Tongue (tissue), 3 donors: ENCODE measurements at places on chromosomes 2 and 18. TPM values are rescaled to one million over a fixed set of nuclear protein-coding genes. Genes with fewer than 3 reads are reported as not detected.

Gene TAF4B
- total RNA-seq: 5.3 TPM

Gene TRIM43
- total RNA-seq: not detected

Gene PLGLB1
- total RNA-seq: 12.5 TPM

Gene SLC40A1
- total RNA-seq: 74.2 TPM

Gene AOX1
- total RNA-seq: 3.3 TPM

Gene LRRTM4
- 2.4 TPM for total RNA-seq

Gene DTNB
- total RNA-seq: 8.0 TPM

Gene ELOA2
- total RNA-seq: not detected

Gene KCNK3
- 1.1 TPM for total RNA-seq

Gene RALBP1
- 66.2 TPM for total RNA-seq

Gene CENPA
- 3.1 TPM for total RNA-seq

Gene DNAJB2
- 96.5 TPM for total RNA-seq

Gene CCDC195
- not detected for total RNA-seq

Gene ATG4B
- total RNA-seq: 45.7 TPM

Gene LIMS3
- total RNA-seq: 7.3 TPM

Gene SLC8A1
- 30.6 TPM for total RNA-seq

Gene PCARE
- total RNA-seq: 3.3 TPM

Gene EFHD1
- 4.9 TPM for total RNA-seq

Gene LYG2
- total RNA-seq: not detected

Gene KCNS3
- 46.3 TPM for total RNA-seq
